ENCODE measurements at places on chromosomes 1 and 21.

- DNase-seq, result no peak
These were observed 1240.7 kb downstream of the BRINP3 start for GRCh38 chr1:189237008-189237407.

DNA sequence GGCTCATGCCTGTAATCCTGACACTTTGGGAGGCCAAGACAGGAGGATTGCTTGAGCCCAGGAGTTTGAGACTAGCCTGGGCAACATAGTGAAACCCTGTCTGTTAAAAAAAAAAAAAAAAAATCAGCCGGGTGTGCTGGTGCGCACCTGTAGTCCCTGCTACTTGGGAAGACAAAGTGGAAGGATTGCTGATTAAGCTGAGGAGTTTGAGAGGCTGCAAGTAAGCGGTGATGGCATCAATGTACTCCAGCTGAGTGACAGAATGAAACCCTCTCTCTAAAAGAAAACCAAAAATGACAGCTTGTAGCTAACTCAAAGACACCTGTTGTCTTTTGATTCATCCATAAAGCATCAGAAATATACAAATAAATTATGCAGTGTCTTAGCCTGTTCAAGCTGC is 31.8 kb downstream of the SIPA1L2 start:
- DNase-seq, result no peak

- DNase-seq, result no peak
These were observed 6.6 kb downstream of the SNX27 start for GRCh38 chr1:151618470-151618869.

DNA sequence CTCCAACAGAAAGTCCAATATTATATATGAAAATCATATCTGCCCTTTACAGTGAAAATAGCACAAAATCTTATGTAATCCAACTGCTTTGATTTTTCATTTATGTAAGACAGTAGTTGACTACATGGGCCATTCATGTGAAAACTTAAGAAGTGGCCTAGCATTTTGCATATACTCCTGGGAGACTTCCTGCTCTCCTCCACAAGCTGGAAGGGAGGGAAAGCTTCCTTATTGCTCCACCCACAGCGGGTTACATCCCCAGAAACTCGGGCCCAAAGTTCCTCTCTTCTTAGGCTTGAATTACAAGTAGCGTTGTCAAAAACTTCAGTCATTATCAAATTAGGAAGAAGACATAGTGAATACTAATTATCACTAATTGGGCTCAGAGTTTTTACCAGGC is 29.2 kb downstream of the FYB2 start:
- no peak for DNase-seq

DNA sequence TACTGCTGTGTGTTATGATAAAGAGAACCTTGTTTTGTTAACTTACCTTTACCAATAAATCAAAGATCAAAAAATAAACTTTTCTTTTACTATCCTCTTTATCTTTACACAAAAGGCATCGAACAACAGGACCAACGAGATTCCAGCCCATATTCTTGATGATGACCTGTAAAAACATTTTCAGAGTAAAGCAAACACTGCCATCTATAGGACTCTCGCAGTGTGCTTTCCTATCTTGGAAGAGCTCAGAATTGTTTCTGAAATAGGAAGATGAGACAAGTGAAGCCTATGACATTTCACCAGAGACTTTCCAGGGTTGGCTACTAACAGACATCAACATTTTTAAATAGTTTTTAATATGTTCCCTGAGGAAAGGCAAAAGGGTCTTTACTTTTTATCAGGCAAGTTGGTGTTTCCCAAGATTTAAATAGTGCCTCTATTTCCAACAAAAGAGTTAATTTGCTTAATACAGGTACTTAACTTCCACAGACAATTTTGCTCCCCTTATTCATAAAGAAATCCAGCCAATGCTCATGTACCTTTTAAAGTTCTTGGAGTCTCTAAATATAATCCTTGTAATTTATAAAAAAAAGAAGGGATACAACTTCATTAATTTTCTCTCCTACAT is 7.3 kb downstream of the GLMN start:
- no peak for DNase-seq

DNA sequence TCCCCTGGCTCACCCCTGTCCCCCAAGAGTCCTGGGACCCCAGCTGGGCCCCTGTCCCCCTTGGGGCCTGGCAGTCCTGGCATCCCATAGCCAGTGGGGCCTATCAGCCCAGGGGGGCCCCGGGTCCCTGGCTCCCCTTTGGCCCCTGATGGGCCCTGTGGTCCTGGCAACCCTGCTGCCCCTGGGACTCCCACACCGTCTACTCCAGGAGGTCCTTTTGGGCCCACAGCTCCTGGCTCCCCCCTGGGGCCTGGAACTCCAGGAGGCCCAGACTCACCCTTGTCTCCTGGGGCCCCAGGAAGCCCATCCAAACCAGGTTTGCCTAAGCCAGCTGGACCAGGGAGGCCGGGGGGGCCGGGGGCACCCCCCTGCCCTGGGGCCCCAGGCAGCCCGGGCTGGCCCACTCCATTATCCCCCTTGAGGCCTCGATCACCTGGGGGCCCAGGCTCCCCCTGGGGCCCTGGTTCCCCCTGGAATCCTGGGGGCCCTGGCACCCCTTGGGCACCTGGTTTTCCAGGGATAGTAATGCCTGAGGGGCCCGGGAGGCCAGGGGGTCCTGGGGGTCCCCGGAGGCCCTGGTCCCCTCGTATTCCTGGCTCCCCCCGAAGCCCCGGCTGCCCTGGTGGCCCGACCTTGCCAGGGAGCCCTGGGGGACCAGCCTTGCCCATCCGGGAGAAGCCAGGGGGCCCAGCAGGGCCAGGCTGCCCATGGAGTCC is 10.1 kb downstream of the ADPRS start:
- no peak for DNase-seq

- DNase-seq, result no peak
These were observed 846 bp downstream of the HMGB4 start for GRCh38 chr1:33864460-33865389.

DNA sequence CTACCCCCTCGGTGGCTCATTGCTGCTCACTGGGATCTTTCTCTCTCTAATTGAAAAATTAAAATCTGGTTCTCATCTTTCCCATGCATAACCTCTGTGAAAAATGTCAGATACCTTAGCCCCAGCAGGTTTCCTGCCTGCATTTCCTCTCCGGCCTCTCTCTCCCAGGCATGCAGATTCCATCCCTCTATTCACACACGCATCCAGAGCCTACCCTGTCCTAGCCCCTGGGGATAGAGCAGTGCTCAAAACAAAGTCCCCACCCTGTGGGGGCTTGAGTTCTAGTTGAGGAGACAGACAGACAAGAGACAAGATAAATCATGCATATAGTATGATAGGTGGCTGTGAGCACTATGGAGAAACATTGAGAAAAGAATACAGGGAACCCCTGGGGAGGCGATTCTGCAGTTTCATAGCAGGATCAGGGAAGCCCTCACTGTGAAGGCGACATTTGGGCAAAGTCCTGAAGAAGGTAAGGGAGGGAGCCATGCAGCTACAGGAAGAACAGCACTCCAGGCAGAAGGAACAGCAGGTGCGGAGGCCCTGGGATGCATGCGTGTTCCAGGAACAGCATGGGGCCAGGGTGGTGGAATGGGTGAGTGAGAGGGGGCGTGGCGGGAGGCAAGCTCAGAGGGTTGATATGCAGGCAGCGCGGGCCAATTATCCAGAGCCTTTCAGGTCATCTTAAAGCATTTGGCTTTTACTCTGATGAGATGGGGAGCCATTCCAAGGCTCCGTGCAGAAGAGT is 3.5 kb upstream of the BSND start:
- no peak for DNase-seq

- DNase-seq, result no peak
These were observed 898 bp downstream of the KRTAP27-1 start for GRCh38 chr21:30336596-30336995.

GRCh38 chr1:165288350-165289120 is 68.0 kb downstream of the LMX1A start:
- DNase-seq, result no peak

GRCh38 chr1:226662642-226663326 is 76.3 kb downstream of the ITPKB start:
- DNase-seq, result peak; percentile 96

- no peak for DNase-seq
These were observed 67.6 kb downstream of the GIPC2 start for GRCh38 chr1:78113156-78113916.

Measured in activated CD8-positive, alpha-beta memory T cell treated with anti-CD3 and anti-CD28 coated beads, Interleukin-2, amount 10 ng/mL, durations not matched to agents 7 days and 5 days (primary cell).